ENCODE measurements at places on chromosomes 12 and 14.
A peak's percentile ranks its signal among the peaks of the same experiment; 100 is the strongest.

DNA sequence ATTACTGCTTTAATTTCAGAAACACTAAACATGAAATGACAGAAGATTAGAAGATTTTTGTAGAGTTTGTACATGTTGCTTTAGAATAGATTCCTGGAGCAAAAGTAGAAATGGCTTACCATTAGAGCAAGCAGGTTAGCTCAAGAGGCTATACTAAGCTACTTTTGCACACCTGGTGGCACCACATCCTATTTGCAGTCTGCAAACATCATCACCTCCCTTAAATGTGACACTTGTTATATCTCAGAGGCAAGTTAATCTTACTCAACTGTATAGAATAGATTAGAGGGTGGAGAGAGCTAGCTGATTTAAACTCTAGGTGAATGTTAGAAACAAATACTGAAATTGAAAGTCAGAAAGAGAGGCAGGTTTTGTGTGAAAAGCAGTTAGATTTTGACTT is 30.7 kb upstream of the OR4E1 start:
- DNase-seq = no peak

- no peak for DNase-seq
Observed at GRCh38 chr12:100545092-100545491, 28.4 kb upstream of the GAS2L3 start.

DNA sequence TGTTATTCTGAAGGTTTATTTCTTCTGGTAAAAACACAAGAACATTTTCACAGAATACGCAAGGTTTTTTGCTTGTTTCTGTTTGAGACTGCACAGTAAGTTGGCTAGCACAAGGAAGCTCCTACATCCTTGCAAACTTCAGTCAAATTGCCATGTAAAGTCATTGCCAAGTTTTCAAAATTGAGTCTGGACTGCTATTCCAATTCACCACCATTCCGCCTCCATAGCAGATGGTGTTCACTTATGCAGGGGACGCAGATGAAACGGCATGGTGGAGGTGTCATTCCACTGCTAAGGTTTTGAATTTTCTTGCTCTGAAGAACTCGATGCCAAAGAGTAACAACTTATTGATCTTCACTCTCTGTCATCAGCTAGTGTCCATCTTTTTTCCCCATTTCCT is 303.9 kb upstream of the SYT1 start:
- DNase-seq = no peak

GRCh38 chr14:97977651-97978261 is 1180.6 kb downstream of the VRK1 start:
- peak; percentile 71 for DNase-seq

GRCh38 chr12:12943586-12944260 is 8.2 kb downstream of the GPRC5D start:
- DNase-seq = no peak

GRCh38 chr12:96587691-96588090 is 98.3 kb downstream of the CFAP54 start:
- no peak for DNase-seq

- DNase-seq = no peak
Observed at GRCh38 chr12:93002293-93003054, 73.4 kb upstream of the EEA1 start.

- no peak for DNase-seq
Observed at GRCh38 chr12:65532162-65532561, 253.7 kb downstream of the MSRB3 start.

GRCh38 chr14:68255693-68256178 is 436.2 kb downstream of the RAD51B start:
- DNase-seq = no peak

DNA sequence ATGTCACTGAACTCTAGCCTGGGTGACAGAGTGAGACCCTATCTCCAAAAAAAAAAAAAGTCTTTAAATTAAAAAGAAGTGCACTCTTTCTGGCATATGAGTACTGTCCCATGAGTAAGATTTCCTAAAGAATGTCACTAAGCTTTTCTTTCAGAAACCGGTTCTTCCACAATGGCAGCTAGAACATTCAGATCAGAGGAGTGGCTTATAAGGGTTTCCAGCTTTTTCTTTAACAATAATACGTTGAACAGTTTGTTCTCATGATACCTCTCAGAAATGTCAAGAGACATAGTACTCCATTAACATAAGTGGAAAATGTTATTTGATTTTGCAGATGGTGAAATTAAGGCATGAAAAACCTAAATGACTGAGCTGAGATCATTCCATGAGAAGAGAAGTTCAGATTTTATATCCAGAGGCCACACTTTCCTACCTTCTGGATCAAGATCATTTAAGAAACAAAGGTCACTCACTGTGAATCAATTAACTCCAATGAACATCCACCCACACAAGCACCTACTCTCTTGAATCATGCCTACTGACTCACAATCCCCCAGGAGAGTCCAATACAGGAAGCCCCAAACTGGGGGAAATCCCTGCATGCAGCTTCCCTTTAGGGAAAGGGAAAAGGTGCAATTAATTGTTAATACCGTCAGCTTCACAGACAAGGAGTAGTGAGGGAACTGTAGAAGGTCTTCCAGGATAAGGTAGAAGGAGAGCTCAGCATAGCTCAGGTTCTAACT is 86.9 kb downstream of the SPTSSA start:
- no peak for DNase-seq

DNA sequence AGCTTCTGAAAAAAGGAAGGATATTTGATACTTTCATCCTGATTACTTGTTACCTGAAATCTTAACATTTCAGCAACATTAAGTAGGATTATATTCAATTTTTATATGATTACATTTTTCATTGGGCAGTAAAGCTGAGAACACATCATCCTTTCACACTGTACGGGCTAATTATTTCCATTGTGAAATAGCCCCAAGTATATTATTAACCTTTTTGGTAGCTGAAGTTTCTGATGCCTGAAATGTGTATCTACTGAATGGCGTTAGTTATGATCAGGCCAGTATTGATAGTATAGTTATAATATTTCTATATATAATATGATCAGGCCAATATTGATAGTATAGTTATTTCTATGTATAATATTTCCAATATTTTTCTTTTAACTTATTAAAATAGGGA is 10.1 kb downstream of the SPATS2 start:
- DNase-seq = no peak

- no peak for DNase-seq
Observed at GRCh38 chr12:121346747-121347146, 5.5 kb downstream of the ANAPC5 start.

GRCh38 chr14:59360923-59361794 is 104.0 kb downstream of the GPR135 start:
- no peak for DNase-seq
